Dorsolateral prefrontal cortex (tissue), 122 donors: ENCODE measurements at places on chromosomes 3 and 15.

DNA sequence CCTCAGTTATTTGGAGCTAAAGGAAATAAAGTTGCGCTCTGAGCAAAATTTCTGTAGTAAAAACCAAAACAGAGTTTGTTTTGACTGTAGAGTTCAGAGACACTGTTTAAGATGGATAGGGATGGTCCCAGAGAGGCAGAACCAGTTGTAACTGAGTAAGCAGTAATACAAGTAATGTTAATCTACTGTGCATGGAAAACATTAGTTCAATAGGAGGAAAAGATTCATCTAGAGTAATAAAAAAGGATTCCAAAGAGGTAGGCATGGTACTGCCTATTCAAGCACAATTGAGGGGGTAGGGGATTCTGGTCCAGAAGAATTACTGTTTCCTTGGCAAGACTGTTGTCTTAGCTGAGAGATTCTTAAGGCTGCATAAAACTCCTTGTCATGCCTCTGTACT lies 77.4 kb downstream of the RASA2 start:
- DNase-seq, result no peak

DNA sequence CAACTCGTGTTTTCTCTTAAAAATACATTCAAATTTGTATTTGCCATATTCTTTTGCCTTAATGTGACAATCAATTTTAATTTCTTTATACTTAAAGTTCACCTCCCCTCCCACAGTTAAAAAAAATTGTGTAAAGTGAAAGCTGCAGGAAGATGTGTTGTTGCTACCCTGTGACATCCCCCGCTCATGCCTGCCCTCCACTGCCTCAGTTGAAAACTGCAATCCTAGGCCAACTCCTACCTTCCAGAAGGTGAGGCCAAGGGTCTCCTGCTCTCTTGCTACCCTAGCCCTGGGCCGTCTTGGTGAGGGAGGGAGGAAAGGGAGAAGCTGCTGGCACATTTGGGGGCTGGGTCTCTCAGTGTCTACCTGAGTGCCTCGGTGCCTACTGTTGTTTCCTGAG lies 57.0 kb upstream of the CMTM7 start:
- no peak for DNase-seq

DNA sequence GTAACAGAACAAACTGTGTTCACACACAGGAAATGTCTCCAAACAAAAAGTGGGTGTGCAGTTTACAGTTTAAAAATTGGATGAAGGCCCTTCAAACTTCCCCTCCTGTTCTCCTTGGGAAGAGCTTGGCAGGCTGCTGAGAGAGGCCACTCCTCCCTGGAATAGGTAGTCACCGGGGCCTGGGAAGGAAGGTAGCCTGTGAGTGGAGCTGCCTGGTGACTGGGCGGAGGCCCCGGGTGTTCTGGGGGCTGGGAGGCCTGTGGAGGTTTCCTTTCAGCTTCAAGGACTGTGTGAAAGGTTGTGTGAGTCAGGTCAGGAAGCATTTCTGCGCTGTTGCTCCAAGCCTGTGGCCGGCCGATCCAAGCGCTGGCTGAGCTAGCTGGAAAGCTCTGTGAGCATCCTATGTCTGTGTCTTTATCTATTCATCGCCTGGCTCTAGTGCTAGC lies 14.1 kb downstream of the SLCO3A1 start:
- no peak for DNase-seq

GRCh38 chr3:45691842-45692241 lies 2.6 kb downstream of the SACM1L start:
- no peak for DNase-seq

DNA sequence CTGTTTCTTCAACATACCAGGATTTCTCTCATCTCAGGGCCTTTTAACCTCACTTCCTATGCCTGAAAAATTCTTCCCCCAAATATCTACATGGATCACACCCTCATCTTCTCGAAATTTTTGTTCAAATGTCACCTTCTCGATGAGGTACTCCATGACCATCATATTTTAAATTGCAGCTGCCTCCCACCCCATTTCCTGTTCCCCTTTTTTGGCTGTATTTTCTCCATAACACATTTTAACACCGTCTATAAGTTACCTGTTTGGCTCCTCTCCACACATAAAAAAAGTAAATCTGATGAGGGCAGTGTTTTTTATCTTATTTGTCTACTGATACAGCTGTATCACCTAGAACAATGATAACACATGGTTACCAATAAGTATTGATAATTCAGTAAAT lies 20.7 kb upstream of the ZBED2 start:
- DNase-seq, result no peak

- DNase-seq, result no peak
Observed at GRCh38 chr3:194100856-194101390, 35.0 kb upstream of the HES1 start.

- no peak for DNase-seq
Observed at GRCh38 chr15:29682781-29683180, 139.5 kb downstream of the TJP1 start.

GRCh38 chr15:53807501-53807900 lies 48.0 kb upstream of the WDR72 start:
- DNase-seq, result no peak

GRCh38 chr3:144229953-144230352 lies 258.3 kb downstream of the DIPK2A start:
- DNase-seq, result no peak

DNA sequence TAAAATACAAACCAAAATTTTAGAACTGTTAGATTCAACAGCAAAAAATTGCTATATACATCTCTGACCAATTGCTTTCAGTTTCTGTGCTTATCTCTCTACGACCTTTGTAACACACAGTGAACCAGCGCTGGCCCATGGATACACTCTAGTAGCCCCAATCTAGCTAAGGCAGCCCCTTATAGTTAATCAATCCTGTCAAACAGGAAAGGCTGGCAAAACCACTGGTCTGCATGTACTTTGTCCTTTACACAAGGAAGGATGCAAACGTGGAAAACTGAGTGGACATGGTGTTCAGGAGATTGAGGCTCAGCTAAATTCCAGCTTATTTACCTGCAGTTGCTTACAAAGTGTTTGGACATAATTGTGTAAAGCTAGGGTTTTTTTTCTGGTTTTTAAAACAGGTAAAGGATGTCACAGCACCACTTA lies 25.9 kb downstream of the ADGRG7 start:
- no peak for DNase-seq

- no peak for DNase-seq
Observed at GRCh38 chr3:107684431-107684925, 161.7 kb downstream of the BBX start.

DNA sequence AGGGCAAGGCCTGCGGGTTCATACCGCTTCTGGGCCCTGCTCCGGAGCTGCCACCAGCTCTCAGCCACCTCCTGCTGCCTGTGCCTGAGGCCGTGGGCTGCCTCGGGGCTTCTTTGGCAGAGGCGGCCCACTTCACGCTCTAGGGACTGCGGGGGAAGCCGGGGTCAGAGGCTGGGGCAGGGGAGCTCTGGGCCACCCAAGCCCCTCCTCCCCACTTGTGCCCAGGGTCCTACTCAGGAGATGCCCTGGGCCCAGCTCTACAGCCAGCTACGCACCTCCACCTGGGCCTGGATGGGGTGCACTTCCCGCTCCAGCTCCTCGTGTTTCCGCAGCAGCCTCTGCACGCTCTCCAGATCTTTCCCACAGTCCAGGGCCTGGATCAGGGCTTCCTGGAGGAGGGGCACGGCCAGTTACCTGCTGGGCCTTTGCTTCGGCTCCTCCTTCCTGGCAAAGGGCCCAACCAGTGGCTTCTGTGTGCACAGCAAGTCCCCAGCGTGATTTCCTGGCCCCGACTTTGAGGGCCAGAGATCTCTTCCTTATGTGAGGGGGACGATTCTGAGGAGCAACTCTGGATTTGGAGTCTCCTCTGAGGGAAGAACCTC lies 24.0 kb downstream of the PLA2G4B start:
- no peak for DNase-seq

DNA sequence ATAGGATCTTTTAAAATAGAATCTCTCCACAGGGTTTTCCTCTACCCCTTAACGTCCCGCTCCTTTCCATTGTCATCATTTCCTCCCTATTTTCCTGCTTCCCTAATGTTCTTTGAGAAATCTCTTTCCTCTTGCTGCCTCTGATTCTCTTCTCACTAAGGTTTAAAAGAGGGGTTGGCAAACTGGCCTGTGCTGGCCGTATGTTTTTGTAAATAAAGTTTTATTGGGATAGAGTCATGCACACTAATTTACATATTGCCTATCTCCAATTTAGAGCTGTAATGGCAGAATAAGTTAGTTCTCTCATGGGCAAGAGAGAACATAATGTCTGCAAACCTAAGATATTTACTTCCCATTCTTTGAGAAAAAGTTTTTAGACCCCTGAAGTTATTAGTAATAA lies 25.0 kb downstream of the MRPL3 start:
- DNase-seq, result no peak

- DNase-seq, result no peak
Observed at GRCh38 chr15:62564886-62565633, 400.0 kb upstream of the C2CD4B start.

GRCh38 chr15:90814191-90814821 lies 54.1 kb upstream of the FURIN start:
- DNase-seq, result peak; percentile 57

DNA sequence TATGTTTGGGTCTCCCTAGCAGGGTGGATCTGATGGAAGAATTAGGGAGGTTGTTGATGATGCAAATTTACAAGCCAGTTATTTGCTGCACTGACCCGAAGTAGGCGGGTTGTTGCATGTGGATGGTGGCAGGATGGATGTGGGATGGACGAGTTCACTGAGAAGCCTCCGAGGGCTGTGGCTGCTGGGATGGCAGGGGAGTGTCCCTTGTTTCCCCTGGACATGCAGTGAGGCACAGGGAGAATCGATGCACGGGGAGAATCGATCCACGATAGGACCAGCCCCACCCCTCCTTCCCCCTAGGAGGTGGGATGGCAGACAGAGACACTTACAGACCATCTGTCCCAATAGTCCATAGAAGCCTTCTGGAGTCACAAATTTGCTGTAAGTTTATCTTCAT lies 31.0 kb upstream of the KLF13 start:
- DNase-seq, result peak; percentile 25

DNA sequence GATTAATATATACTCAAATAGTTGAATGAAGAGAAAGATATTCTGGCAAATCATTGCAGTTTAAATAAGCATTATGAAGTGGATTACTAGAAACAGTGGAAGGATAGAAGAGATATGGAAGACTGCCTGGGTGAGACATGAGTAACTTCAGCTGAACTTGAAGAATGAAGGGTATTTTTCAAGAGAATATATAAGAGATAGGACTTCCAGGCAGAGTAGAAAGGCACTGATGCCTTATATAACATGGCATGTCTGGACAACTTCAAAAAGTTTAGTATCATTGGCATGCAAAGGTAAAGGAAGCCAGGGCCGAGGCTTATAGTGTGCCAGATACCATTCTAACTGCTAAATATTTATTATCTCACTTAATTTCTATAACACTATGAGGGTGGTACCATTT lies 126.5 kb upstream of the SLC7A14 start:
- DNase-seq, result no peak

GRCh38 chr3:56775838-56776555 lies 25.8 kb downstream of the ARHGEF3 start:
- no peak for DNase-seq

- DNase-seq, result no peak
Observed at GRCh38 chr15:85615930-85616329, 178.8 kb downstream of the KLHL25 start.

DNA sequence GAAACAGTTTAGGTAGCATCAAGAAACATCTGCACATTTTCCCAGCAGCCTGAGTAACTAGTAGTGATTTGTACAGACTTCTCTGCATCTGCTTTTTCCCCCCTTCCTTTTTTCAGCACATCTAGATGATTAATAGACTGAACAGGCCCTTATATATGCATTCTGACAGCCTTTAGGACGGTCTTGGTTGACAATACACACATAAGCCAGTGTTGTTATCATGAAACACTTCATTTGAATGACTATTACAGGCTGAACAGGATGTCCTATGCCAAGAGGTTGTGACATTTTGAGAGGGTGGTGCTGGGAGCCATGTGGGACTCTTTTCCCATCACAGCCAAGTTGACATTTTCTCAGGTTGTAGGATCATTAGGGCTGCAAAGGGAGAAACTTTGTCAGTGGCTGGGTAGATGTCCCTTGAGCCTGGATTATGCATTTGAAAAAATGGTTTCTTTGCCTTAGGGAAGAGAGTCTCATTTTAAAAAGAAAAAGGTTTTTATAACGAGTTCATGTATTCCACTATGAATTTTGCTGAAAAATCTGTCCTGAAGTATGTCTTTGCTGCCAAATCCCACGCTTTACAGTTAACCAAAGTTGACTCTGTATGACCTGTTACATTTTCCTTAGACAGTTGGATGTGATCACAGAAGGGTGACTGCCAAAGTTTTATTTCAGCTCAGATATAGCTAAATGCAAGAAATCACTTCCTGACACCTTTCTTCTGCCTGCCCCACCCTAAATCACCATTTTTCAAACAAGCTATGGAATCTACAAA lies 73.7 kb downstream of the FILIP1L start:
- DNase-seq, result no peak

- DNase-seq, result no peak
Observed at GRCh38 chr15:65207280-65207840, 3.9 kb downstream of the CILP start.

- peak; percentile 16 for DNase-seq
Observed at GRCh38 chr3:124201786-124202185, 209.9 kb upstream of the ROPN1 start.

GRCh38 chr15:76844096-76844495 lies 61.0 kb downstream of the SCAPER start:
- DNase-seq, result no peak

GRCh38 chr15:75895731-75896130 lies 7.9 kb upstream of the FBXO22 start:
- no peak for DNase-seq

- DNase-seq, result no peak
Observed at GRCh38 chr3:172939651-172940293, 189.2 kb downstream of the ECT2 start.

DNA sequence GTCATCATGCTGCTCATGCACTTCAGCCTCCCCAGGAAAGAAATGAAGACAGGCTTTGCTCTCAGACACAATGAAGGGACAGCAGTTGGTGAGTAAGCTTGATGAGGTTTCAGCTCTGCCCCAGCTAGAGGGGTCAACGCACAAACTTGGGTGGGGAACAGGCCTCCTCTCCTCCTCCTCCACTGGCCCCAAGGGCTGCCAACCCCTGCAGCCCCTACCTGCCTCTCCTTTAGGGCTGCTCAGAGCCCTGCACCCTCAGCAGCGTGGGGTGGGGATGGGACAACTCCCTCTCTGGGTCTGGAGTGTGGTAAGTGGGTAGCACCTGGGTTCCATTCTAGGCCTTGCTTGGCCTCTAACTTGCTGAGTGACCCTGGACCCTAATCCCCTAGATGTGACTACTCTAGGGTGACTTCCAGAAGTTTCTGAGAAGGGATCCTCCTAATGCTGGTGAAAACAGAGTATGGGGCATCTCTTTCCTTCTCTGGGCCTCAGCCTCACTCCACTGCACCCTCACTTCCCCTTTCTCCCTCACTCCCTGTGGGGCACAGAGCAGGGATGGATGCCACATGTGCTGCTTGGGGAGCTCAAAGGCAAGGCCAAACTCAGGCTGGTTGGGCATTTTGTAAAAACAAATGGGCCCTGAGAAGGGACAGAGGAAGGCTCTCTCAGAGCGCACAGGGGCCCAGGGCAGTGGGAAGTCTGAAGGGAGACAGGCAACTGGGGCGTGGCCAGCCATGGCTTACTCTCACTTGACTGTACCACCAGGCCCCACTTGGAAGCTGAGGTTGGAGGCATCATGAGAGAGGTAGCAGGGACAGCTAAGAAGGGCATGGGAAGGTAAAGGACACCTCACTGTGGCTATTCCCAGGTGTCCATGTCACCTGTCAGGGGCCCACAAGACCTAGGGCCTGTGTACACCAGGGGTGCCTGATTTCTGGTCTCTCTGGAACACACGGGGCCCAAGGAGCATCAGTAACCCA lies 64.0 kb downstream of the SYNM start:
- no peak for DNase-seq

- no peak for DNase-seq
Observed at GRCh38 chr15:75028991-75029377, 5.6 kb downstream of the PPCDC start.
